ENCODE measurements at places on chromosomes 5 and 9.

DNA sequence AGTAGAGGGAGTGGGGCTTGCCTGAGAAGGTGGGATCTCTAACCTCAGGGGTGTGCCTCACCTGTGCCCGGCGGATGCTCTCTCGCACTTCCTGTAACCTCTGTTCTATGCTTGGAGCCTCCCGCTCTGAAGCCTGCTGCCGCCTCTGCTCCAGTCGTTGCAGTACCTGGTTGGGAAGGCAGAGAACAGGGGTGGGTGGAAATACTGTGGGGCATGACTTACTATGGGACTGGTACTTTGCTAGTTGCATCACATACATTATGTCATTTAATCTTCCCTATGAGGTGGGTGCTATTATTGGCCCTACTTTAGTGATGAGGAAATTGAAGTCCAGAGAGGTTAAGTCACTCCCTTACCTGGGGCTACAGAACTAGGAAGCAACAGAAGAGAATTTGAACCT is 5.2 kb downstream of the FCHSD1 start:
- DNase-seq, result no peak

- DNase-seq, result no peak
These were observed 183.9 kb upstream of the OTULINL start for GRCh38 chr5:14397717-14398116.

GRCh38 chr9:17117372-17117771 is 17.5 kb upstream of the CNTLN start:
- no peak for DNase-seq

GRCh38 chr9:68719847-68720246 is 14.8 kb downstream of the PIP5K1B start:
- DNase-seq, result no peak

- no peak for DNase-seq
These were observed 455.1 kb downstream of the EFNA5 start for GRCh38 chr5:107215611-107216010.

GRCh38 chr5:41908374-41909079 is 4.4 kb downstream of the RIMOC1 start:
- DNase-seq, result no peak

GRCh38 chr9:72257814-72258213 is 107.2 kb downstream of the ZFAND5 start:
- DNase-seq, result no peak

DNA sequence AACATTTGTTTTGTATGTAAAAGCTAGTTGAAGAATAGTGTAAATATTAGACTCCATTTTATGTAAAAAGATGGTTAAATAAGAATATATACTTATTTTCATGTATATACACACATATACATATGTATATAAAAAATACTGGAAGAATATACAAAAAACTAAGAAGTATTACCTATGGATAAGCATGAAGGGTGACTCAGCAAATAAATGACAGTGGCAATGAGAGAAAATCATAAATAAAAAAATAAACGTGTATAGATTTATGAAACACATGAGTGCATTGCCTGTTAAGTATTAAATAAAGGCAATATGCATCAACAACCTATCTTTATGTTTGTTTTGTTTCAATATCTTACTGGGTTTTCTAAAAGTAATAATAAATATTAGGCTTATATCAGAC is 435.3 kb downstream of the CYLC2 start:
- DNase-seq, result no peak

DNA sequence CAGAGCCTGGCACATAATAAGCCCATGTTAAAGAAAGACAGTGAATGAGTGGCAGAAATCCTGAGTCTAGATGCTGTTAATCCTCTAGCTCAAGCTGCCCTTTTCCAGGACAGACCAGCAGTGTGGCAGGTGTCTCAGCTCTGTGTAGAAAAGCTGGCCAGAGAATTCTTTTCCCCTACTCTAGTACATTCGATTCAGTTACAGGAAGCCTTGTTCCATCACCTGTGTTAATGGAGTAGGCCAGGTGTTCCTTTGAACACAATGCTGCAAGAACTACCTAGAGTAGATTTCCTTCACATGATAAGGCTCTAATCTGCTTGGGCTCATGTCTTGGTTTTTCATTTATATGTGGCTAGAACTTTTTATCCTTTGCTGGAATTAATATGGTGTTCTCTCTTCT is 52.5 kb downstream of the NUP214 start:
- DNase-seq, result no peak

- DNase-seq, result no peak
These were observed 57.5 kb downstream of the GPR21 start for GRCh38 chr9:123090956-123091355.

DNA sequence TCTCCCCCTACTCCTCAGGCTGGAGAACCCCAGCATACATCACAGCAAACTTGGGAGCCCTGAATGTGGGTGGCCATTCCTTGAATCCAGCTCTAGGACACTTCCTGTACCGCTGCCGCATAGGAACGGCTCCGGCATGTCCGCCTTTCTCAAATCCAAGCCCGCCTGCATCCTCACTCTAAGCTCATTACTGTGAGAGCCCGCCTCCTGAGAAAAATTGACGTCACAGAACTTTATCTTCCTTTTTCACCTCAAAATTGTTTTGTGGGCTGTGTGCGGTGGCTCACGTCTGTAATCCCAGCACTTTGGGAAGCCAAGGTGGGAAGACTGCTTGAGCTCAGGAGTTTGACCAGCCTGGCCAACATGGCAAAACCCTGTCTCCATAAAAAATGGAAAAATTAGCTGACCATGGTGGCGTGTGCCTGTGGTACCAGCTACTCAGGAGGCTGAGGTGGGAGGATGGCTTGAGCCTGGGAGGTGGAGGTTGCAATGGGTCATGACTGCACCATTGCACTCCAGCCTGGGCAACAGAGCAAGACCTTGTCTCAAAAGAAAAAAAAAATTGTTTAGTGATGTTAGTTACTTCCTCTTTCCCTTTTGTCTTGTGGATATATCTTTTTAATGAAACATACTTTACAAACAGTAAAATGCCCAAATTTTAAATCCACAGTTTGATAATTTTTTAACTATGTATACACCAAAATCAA is 22.8 kb downstream of the RNF44 start:
- DNase-seq, result no peak

GRCh38 chr9:137918331-137919094 is 40.9 kb downstream of the CACNA1B start:
- DNase-seq, result no peak

DNA sequence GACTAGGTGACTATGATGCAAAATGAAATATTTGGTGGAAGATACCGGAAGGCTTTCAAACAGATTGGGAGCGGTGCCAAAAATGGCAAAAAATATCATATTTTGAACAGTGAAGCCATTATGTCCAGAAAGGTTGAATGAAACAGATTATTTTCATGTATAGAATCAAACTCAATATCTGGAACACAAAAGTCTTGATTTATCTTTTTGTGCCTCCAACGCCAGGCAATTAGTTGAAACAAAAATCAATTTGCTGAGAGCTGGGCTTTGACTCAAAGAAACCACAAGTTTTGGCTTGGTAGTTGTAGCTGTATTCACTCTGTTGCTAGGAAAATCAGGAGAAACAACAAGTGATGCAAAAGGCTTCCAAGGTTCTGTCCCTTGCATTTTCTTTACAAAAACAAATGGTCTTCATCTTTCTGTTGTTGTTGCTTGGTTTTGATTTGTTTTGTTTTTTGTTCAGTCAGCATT is 421.7 kb upstream of the TYRP1 start:
- DNase-seq, result no peak

DNA sequence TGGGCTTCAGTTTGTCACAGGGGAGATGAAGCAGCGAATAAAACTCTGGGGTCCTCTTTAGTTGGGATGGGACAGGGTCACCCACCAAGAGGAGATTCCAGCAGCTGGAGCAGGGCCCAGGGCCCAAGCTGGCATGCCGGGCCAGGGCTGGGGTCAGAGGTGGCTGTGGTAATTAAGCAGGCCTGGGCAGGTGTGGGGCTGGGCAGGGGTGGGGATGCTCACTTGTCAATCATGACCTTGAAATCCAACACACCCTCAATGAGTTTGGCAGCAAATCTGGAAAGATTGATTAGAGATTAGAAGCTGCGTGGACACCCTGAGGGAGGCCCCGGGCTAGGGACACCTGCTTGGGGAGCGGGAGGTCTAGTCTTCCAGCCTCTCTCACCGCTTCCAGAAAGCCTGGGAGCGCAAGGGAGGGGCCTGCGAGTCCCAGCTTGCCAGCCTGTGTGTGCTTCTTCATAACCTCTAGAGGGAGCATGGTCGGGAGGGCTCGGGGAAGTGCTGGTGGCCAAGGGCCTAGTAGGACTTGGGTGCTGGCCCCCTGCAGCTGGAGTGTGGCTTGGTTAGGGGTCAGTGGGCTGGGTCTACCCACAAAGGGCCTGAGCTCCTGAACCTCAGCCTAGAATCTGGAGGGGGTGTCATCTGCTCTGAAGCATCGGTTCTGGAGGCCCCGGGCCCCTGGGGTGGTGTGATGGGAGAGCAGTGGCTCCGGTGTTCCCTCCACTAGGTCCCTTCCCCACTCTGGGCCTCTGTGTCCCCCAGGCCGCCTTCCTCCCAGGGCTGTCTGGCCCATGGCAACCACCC is 7.6 kb downstream of the CRAT start:
- DNase-seq, result peak; percentile 51

All from NCI-H1105 (cell line).